ENCODE measurements at places on chromosomes 5 and 9.

GRCh38 chr5:107542831-107543231 lies 127.9 kb downstream of the EFNA5 start:
- no peak for DNase-seq

DNA sequence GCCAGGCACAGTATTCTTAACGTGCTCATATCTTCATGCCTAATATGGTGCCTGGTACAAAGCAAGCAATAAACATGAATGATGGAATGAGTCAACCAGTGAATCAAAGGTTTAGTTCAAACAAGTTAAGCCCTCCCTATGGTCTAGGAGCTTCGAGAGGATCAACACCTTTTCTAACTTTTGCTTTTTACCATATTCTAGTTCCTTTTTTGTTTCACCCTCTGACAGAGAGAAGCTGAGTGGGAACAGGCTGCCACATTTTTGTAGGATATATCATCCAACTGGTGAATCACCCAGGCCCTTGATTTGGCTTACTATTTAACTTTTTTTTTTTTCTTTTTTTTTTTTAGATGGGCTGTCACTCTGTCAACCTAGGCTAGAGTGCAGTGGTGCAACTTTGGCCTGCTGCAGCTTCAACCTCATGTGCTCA lies 39.3 kb upstream of the TNC start:
- DNase-seq: no peak

DNA sequence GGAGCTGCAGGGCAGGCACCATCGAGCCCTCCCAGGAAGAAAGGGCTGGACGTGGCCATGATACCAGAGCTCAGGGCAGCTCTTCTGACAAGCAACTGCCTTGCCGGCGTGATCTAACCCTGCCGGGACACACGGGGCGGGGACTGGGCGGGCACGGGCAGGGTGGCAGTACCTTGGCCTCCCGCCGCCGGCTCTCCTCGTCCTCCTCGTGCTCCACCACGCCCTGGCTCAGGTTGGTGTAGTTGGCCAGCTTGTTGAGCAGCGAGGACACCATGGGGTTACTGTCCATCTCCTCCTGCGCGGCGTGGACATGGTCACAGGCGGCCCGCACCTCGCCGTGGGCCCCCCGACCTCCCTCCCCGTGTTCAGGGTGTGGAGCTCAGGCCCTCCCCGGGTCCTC lies 18.5 kb downstream of the SLC12A7 start:
- no peak for DNase-seq

GRCh38 chr5:10489810-10490426 lies 48.2 kb downstream of the ROPN1L start:
- no peak for DNase-seq

GRCh38 chr5:178832618-178833201 lies 27.0 kb upstream of the ZNF354B start:
- DNase-seq: no peak

DNA sequence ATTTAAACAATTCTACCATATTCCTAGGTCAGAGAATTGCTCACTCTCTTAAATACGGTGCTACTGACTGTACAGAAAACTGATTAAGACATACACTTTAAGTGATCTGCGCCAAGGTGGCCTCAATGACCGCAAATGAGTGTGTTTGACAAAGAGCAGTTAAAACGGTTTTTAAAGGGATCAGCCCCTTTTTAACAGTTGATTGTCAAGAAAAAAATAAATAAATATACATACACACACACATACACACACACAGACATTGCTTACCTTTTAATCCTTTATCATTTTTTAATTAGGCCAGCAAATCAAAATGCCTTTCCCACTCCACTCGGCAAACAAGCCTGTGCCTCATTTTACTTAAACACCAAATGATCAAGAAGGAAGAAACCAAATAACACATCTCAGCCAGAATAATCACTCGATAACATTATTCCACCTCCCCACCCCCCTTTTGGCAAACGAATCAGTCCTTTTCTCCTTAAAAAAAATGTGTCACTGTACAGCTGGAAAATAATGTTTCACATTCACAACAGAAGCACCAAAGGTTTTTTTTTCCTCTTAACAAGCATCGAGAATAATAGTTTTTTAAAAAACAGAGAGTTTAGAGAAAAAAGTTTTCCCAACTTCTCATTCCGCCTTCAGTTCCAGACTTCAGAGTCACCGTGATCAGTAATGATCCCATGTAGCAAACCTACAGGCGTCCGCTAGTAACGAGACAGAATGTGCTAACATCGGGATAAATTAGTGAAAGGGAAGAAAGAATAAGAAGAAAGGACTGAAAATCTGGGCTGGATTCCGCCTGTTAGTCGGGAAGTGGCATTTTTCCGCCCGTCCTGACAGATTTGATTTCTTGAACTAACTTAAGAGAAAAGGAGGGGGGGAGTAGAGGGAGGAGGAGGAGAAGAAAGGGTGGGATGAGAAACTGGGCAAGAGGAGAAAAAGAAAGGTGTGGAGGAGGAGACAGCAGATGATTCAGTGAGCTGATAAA lies at the start of gene ZNF608:
ZNF608 (minus strand) TSS at position 712 of the 988 bp plus-strand sequence. CDS start 1,650 bp downstream, outside the sequence.
- DNase-seq: no peak

DNA sequence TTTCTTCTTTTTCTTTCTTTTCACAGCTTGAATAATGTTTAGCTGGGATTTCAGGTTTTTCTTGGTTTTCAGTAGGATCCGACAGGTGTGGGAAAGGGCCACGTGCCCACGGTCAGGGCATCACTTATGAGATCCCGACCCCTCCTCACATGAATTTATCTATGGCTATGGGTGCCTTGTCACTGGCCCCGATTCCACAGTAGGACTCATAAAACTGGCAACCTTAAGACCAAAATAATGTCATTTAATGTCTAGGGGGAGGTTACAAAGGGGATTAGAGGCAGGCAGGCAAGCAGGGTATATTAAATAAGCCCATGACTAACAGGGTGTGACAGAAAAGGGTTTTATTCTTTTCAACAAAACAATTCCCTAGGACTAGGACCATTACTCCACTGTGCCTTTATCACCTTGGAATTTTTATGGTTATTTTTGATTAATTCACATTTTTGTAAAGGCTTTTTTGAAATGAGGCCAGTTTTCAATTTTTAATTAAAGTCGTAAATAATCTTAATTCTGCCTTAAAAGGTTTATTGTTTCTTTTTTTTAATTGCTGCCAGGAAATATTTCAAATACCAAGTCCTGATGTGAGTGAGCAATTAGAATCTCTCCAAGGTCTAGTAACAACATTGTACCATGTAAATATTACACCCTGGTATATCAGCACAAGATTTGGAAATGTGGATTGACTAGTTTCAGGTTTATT lies 370.4 kb downstream of the GLIS3 start:
- no peak for DNase-seq

DNA sequence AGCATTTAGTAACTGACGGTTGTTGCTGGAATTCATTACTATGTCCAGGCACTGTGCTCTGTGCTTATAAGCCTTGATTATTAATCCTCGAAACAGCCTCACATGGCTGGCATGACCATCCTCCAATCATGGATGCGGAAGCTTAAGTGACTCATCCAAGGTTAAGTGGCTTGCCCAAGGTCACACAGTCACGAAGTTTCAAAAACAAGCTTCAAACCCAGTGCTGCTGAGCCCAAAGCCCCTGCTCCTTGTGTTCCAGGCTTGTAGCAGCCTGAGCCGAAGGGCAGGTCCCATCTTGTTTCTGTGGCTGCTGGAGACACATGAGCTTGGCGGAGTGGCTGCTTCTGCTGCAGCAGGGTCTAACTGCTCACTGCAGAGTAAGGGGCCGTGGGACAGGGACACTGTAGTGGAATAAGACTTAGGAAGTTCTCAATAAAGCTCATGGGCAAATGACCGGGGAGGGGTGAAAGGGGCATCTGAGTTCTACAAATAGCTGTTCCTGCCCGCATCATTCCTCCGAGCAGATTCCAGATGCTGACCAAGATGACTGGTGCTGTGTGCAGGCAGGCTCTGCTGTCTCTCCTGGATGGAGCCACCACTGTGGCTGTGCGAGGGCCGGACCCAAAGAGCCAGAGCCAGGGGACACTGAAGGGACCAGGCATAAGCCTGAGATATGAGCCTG lies 32.4 kb downstream of the WHRN start:
- DNase-seq: no peak

DNA sequence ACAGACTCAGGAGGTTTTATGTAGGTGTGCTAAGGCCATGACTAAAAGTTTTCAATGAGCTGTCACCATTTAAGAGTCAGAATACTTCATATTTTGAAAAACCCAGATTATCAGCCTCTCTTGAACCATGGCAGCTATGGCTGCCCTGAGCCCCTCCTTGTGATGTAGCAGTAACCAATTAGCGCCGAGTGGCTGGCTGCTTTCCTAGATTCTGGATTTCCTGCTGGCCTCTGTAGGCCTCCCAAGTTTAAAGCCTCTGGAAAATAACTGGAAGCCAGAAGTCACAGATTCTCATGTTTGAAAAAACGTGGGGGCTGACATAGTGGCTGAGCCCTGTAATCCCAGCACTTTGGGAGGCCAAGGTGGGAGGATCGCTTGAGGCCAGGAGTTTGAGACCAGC lies 25.5 kb downstream of the DAB2IP start:
- DNase-seq: no peak

GRCh38 chr5:131523500-131524185 lies 111.4 kb downstream of the RAPGEF6 start:
- DNase-seq: no peak

- DNase-seq: no peak
Measured at GRCh38 chr5:172541773-172542136, 87.4 kb upstream of the SH3PXD2B start.

DNA sequence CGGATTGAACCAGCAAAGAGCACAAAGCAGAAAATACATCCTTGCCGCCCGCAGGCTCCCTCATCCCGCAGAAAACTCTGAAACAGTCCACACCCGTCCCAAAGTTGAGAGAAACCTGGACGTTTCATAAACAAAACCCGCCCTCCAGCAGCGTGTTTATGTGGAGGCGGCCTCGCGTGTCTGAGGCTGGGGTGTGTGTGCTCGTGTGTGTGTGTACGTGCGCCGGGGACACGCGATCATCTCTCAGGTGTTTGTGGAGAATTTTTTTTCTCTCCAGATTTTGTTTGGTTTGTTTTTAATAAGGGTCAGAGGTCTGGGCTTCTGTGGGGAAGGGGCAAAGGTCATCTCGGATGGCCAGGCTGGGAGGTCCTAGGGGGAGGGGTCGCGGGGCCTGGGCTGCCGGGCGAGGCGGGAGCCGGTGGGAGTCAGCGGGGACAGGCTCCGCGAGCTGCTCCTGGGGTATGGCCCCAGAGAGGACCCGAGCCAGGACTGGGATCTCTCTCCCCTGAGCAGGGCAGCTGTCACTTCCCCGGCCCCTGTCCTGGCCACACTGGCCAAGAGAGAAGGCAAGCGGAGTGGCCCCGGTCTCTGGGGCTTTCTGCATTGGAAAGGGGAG lies 206.4 kb downstream of the C9orf50 start:
- no peak for DNase-seq

- DNase-seq: no peak
Measured at GRCh38 chr9:95433096-95433819, 83.5 kb downstream of the PTCH1 start.

Data from stimulated activated CD8-positive, alpha-beta memory T cell treated with anti-CD3 and anti-CD28 coated beads, Interleukin-7, amount 100 ng/mL, for 24 hours (primary cell).